NAMALWA (cell line): ENCODE measurements at places on chromosomes 11 and 22.

- peak; percentile 17 for DNase-seq
These were observed 43.6 kb downstream of the TEAD1 start for GRCh38 chr11:12717851-12718291.

DNA sequence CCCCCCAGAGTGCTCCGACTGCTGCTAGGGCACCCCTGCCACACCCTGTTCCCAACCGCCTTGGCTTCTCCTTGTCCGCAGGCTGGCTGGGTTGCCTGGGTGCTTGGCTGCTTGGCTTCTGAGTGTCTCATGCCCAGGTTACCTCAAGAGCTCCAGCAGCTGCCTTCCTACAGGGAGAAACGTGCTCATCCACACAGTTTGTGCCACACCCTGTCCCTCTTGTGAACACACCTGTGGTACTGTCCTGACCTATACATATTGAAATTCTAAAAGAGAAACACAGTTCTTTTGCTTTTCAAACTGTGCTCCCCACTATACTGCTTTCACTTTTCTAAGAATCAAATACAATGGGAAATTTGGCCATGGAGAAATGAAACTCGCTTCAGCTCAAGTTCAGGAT, 191.4 kb downstream of the DBX1 start:
- no peak for DNase-seq

DNA sequence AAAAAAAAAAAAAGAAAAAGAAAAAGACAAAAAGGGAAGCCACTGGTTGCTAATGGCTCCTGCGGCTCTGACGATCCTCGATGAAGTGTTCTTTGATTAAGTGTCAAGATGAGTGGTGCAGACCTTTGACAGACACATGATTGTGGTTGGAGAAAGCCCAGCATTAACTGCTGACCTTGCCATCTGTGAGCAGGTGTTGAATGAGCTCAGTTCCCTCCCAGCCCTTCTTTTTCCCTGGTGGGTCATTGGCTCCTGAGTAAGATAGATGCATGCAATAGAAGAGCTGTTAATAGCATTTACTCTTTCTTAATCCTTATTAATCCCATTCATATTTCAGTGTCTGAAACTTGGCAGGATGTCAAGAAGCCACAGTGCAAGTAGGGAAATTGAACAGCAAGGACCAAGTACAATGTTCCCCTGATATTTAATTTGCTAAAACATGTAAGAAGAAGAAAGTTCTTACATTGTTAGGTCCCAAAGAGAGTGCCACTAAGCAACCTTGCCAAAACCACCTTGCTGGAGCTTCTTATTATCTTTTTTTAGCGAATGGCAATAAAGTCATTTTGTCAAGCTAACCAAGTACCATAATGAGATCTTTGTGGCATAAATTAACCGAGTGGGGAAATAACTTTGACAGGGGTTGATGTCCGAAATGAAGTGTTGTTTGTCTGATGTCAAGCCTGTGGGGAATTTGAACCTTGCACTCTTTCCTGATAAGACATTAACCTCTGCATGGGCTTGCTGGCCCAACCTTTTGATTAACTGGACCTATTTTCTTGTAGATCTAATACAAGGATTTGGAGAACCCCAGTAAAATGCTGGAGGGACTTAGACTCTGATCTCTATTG, 113.7 kb downstream of the PTPRJ start:
- no peak for DNase-seq

DNA sequence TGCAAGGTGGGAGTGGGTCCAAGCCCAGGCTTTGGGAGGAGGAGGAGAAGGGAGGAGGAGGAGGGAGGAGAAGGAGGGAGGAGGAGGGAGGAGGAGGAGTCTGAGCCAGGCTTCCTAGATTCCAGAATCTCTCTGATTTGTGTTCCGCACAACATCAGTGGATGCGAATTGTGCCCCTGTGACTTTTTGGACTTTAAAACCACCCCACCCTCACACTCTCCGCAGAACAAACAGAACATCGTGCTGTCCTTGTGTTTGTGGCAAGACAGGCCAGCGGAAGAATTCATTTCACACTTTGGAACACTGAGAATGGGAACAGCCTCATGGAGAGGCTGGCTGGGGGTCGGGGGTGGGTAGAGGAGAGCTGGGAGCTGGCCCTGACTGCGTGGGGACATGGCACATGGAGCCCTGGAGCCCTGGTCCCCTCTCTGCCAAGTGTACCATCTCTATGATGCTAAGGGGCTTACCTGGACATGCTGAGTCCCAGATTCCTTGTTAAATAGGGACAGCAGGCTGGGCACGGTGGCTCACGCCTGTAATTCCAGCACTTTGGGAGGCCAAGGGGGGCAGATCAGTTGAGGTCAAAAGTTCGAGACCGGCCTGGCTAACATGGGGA, 16.4 kb upstream of the SHANK2 start:
- DNase-seq, result no peak

- peak; percentile 43 for DNase-seq
These were observed 516 bp downstream of the NEU3 start for GRCh38 chr11:74989260-74989638.

GRCh38 chr22:20577045-20577444, 69.6 kb downstream of the MED15 start:
- no peak for DNase-seq

DNA sequence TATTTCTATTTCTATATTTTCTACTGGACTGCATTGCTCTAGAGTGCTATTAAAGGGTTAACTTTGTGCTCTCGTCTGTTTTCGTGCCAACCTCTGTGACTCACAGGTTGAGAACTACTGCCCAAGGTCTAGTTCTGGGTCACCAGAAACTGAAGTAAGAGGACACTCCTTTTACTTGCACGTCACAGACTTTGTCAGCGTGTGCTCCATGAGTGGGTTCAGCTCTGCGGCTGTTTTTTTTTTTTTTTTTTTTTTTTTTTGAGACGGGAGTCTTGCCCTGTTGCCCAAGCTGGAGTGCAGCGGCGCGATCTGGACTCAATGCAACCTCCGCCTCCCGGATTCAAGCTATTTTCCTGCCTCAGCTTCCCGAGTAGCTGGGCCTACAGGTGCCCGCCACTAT, 49.8 kb downstream of the CLMP start:
- DNase-seq, result no peak

- DNase-seq, result no peak
These were observed 398.5 kb downstream of the TBC1D22A start for GRCh38 chr22:47160781-47161520.

DNA sequence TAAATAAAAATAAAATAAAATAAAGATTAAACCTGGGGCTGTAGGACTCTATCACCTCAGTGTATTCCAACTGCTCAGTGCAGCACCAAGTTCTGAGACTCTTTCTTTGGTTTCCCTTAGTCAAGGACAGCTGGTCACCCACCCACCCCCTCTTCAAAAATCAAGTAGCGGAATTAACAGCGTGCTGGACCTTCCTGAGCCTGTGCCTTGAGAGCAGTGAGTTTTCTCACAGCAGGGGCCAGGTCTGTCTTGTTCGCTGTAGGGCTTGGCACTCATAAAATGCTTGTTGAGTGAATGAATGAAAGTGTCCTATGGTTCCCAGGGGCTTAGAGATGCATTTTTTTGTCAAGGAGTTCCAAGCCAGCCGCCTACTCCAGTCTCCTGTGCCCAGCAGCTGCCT, 2.9 kb upstream of the ALX4 start:
- DNase-seq, result no peak

DNA sequence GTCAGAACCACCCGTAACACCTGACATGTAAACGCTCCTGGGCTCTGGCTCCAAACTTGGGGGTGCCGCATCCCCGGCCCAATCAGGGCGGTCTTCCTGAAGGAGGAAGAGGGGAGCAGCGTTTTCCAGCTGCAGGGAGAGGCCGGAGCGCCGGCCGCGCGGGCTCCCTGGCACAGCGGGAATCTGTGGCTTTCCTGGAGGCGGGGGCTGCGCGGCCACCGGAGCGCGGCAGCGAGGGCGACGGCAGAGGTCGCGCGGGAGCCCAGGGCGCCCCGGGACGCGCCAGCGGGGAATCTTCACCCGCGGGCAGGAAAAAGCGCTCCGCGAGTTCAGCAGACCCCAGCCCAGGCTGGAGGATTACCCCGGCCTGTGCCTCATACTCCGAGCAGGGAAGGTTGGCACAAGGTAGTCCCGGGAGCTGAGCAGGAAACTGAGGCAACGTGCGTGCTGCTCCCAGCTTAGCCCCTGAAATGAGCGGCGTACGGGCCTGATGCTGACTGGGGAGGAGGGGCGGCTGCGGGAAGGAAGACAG, 600 bp upstream of the ESAM start:
- no peak for DNase-seq

- no peak for DNase-seq
These were observed 11.8 kb upstream of the BIRC3 start for GRCh38 chr11:102305352-102306047.

DNA sequence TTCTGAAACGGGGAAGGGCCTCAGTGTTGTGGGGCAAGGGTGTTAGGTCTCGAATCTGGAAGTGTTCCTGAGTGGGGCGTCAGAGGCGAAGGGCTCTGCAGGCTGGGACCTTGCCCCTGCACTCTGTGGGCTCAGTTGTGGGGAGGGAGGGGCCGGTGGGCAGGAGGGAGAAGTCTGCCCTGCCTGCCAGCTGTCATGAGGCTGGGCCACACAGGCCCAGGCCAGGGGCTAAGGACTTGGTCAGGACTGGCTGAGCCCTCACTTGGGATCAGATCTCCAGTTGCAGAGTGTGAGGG, at the start of gene CRACR2B:
TSS of gene CRACR2B (plus strand) at position 23 of the 296 bp plus-strand sequence. CDS start 689 bp downstream, outside the sequence.
- DNase-seq, result no peak

DNA sequence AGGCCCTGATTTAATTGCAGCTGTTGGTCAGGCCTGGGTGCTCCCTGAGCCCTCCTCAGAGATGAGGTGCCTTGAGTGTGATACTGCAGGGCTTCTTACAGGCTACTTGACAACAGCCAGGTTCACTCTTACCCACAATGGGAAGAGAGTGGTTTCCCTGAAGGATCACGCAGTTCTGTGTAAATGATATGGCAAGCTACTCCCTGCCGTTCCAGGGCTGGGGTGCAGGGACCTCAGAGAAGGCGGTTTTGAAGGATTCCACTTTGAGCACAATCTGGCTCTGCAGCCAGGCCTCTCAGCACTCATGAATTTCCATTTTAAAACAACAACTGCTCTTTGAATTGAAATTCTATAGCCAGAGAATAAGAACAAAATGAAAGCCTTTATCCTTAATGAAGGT, 92.9 kb downstream of the SLC17A6 start:
- no peak for DNase-seq

DNA sequence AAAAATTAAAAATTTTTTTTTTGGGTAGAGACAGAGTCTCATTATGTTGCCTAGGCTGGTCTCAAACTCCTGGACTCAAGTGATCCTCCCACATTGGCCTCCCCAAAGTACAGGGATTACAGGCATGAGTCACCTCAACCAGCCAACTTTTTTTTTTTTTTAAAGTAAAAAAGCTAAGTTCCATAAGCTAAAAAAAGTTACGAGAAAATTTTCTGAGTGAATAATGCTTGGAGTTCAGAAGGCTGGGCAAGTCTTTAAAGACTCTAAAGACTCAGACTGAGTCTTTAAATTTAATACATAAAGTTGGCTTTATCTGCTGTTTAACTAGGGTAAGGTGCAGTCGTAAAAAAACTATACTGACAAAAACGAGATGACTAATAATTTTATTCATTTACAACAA, 5.6 kb downstream of the DDX6 start:
- no peak for DNase-seq

GRCh38 chr11:5339771-5340322, 3.5 kb downstream of the OR51B5 start:
- no peak for DNase-seq

DNA sequence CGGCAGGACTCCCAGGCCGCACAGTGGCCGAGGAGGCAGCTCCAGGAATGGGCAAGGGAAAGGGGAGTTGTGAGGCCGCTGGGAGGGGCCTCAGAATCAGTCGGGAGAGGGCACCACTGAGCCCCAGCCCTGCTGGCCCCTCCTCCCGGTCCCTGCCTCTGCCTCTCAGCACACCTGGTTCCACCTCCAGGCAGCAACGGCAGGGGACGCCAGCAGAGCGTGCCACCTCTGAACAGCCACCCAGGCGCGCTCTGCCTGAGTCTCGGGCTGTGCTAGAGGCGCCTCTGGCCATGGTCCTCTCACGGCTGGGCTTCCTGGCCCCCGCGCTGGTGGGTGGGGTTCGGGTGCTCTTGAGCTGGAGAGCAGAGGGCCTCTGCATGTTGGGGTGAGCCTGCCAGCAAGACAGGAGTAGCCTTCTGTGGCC, 33.0 kb downstream of the MOB2 start:
- peak; percentile 61 for DNase-seq

GRCh38 chr22:29190051-29190450, 15.6 kb upstream of the EMID1 start:
- DNase-seq, result no peak

DNA sequence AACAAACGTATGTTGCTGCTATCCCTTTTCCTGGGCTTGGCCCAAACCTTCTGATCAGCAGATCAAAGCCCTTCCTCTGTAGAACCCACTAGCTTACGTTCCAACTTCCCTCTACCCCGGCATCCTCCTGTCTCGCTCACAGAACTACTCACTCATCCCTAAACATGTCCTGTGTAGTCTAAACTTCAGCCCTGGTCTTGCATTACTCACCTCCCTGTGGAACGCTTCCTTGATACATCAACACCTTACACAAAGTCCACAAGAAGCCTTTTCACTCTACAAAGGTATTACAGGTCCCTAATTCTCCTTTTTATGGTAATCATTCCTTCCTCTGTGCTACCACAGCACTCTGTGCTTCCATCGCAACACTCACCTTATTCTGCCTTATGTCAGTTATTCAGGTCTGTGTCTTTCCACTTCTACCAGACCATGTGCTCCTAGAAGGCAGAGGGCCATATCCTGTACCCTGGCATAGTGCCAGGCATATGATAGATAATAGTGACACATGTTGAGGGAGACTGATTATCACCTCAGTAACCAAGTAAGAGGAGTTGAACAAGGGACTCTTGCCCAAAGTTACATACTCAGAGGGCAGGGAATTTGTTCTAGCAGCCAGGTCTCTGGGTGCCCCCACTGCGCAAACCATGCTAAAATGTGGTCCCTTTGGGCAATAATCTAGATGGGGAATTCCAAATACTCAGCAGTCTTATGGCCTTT, 41.6 kb downstream of the USP35 start:
- no peak for DNase-seq

GRCh38 chr11:34860518-34860917, 55.7 kb downstream of the APIP start:
- DNase-seq, result no peak

- DNase-seq, result no peak
These were observed 23.8 kb downstream of the OSBP2 start for GRCh38 chr22:30718491-30718890.

GRCh38 chr22:32691101-32691500, 110.4 kb upstream of the TIMP3 start:
- no peak for DNase-seq

- no peak for DNase-seq
These were observed 50.7 kb downstream of the CSF2RB start for GRCh38 chr22:36964106-36964505.
